ENCODE measurements at places on chromosomes 2 and 18. TPM values are rescaled to one million over a fixed set of nuclear protein-coding genes. Genes with fewer than 3 reads are reported as not detected.

The CFAP221 gene
- total RNA-seq = not detected

The GRB14 gene
- not detected for total RNA-seq

The ONECUT2 gene
- total RNA-seq = not detected

The ZRANB3 gene
- total RNA-seq = 5.3 TPM

The LIMS4 gene
- total RNA-seq = 0.40 TPM

- H3K27me3 ChIP-seq = no peaks in the 10 kb centered on the region
- no peak overlapping the region for H3K27ac ChIP-seq
- H3K4me1 ChIP-seq = no peaks in the 10 kb centered on the region
- no peaks in the 10 kb centered on the region for H3K36me3 ChIP-seq
- H3K4me3 ChIP-seq = no peak overlapping the region
Measured at GRCh38 chr2:188251034-188251433, 40.6 kb upstream of the GULP1 start.

DNA sequence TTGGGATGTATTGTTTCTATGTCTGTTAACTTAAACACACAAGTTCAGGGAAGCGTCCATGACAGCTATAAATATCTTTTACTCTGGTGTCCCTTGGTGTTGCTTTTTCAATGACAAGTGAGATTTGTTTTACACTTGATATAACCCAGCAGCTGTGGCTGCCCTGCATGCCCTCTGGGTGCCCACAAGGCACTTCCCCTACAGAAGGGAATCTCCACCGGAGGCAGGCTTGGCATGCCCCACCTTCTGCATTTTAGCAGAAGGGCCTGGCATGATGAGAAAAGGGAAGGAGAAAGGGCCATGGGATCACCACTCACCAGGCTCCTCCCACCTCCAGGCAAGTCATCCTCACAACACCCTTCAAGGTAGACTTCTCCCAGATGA, 68.7 kb downstream of the TMEM247 start:
- peak overlapping the region; percentile 58 for H3K27ac ChIP-seq
- H3K4me1 ChIP-seq = peaks cover 80% of the 10 kb centered on the region
- H3K27me3 ChIP-seq = no peaks in the 10 kb centered on the region
- peak; percentile 46 for DNase-seq
- H3K4me3 ChIP-seq = no peak overlapping the region

DNA sequence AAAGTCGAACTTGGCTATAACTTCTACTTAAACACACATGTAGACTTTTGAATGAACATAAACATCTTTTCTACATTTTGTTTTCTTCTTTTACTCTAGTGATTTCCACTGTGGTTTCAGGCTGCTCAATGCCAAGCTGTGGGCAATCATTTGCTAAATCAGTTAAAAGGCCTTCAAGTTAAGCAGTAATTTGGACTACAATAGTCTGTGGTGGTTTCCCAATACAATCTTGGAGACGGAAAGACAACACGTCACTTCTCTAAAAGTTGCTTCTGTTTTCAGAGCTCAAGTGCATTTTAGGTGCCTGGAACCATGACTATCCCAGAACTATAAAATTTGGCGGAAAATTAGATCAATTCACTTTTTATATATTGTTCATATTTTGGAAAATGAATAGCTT, 69.4 kb downstream of the TXNL1 start:
- no peak for DNase-seq
- no peaks in the 10 kb centered on the region for H3K36me3 ChIP-seq
- H3K27me3 ChIP-seq = no peaks in the 10 kb centered on the region
- no peak overlapping the region for H3K4me3 ChIP-seq
- no peak overlapping the region for H3K27ac ChIP-seq

The ASIC4 gene
- total RNA-seq = not detected
